Urothelium cell line (cell line): ENCODE measurements at places on chromosomes 2 and 18.
A peak's percentile ranks its signal among the peaks of the same experiment; 100 is the strongest.

- DNase-seq: no peak
Measured at GRCh38 chr2:23901966-23902846, 24.7 kb downstream of the ATAD2B start.

- DNase-seq: no peak
Measured at GRCh38 chr2:620471-621302, 56.5 kb downstream of the TMEM18 start.

DNA sequence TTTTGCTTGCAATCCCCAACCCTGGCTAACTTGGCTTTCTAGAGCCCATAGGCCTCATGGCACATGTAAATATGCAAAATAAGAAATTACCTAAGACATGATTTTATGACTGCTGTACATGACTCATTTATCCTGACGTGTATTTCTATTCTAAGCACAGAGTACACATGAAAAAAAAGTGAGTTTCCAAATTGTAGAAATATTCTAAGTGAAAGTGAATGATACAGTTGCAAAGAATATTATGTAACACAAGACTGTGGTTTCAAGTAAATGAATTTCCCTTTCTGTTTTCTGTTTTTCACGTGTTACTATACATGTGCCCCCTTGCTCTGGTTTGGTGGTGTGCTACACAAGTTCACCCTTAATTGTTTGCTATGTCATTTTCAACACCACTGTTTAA is 162.4 kb downstream of the LRP1B start:
- no peak for DNase-seq

DNA sequence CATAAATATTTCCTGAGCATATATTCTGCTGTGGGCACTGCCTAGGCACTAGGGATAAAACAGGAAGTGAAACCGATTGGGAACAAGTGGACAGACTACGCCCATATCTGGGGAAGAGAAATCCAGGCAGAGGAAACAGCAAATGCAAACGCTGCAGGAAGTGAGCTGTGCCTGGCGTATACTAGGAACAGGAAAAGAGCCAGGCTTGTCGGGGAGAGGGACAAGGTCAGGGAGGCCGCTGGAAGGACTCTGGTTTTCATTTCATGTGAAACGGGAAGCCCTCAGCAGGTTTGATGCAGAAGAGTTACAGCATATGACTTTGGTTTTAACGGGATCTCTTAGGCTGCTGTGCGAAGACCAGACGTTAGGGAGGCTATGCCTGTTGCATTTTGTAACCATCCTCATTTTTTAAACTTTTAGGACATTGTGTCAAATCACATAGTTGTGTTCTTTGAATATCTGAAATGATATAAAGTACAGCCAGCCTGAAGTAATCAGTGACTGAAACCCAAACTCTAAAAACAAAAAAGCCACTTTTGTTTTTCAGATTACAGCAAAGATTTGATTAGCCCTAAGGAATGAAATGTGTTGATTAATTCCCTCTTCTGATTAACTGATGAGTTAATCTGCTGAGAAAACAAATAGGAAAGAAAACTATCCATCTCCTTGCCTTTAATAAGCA is 110.2 kb upstream of the PIEZO2 start:
- no peak for DNase-seq

DNA sequence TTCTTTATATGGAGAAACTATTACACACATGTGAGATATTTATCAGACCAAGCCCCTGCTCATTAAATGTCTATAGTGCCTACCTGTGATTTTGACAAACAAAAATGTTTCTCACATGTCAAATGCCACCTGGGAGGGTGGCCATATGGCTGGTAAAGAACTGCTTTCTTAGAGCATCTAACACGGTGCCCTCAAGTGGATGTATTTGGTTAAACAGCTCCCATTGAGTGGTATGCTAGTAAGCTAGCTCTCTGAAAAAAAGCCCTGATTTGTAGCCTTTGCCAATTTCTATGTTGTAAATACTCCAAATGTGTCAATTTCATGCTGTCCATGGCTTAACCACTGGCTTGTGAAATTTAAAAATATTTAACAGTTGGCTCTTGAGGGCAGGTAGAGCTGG is 94.6 kb downstream of the PMAIP1 start:
- DNase-seq: no peak

DNA sequence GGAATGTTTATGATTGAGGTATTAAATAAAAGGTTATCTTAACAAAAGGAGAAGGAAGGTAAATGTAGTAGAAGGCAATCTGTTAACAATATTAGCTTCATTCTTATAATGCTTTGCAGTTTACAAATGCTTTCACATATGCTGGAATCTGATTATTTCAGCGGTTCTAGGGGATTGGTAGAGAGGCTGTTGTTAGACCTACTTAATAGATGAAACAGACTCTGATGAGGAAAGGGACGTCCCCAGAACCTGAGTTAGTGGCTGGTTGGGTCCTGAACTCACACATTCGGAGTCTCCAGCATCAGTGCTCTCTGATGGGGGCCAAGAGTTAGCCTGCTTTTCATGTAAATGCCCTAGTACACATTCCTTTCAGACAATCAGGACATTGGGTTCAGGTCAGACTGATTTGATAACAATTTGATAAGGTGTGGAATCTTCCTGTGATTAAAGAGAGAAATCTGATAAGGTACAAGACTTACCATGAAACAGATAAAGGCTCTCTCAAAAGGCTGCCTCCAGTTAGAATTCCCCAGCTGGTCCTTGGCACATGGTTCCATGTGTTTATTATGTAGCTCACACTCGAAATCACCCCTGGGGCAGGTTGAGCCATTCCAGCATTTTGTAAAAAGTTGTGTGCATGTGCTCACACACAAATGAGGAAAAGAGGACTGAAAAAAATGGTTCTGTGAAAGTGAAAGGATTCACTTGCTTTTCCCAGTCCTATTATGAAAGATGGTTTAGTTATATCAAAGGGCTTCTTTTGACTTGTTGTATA is 103.1 kb downstream of the GPD2 start:
- no peak for DNase-seq

GRCh38 chr2:212958133-212958532 is 193.3 kb downstream of the IKZF2 start:
- no peak for DNase-seq

DNA sequence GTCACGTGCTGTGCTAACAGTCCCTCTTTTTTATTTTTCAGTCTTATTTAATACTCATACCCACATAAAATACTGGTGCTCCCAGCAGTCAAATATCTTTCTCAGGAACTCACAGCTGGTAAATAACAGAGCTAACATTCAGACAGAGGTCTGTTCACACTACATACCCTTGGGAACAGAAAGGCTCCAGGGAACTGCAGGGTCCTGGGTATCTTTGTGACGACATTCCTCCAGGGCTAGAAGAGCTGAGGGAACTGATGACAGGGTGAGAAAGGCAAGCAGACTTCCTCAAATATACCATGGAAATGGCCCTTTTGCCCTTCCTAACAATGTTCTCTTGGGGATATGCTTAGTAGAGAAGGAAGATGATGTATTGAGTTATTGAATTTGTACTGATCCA is 19.3 kb downstream of the PDE6D start:
- no peak for DNase-seq

DNA sequence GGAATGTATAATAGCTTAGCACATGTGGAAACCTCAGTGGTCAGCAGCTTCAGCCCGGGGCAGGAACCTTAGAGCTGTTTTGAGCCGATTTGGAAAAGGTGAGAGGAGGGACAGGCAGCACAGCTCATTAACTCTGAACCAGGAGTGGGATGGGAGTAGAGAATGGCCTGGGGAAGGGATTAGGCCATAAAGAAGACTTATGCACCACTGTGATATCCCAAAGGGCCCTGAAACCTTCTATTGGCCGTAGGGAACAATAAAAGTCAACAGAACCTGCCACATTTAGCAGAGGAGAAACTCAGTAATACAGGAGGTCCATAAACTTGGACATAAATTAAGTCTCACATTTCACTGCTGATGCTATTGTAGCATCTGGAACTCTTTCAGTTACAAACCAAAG is 124.2 kb upstream of the REV1 start:
- no peak for DNase-seq

DNA sequence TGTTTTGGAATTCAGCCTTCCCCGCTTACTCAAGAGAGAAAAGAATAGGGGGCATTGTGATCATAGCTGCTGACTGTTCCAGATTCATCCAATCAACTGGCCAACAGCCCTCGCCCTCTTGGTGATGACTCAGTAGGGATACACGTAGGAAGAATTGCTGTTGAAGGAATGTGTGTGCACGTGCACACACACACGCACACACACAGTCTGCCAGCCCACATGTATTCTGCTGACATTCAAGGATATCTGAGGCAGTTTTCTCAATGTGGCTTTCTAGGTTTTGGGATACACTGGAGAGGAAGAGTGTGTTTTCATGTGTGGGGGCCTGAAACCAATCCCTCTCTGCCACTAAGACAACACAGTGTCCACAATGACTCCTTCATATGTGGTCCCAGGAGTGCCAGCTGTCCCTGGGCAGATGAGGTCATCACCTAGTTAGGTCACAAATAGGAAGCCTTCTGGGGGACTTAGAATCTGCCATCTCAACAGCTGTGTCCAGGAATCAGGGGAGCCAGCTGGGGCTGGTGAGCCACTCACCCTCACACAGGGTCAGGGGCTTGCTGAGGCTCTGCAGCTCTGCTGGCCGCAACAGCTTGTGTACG is 352.6 kb downstream of the SS18 start:
- peak; percentile 47 for DNase-seq

DNA sequence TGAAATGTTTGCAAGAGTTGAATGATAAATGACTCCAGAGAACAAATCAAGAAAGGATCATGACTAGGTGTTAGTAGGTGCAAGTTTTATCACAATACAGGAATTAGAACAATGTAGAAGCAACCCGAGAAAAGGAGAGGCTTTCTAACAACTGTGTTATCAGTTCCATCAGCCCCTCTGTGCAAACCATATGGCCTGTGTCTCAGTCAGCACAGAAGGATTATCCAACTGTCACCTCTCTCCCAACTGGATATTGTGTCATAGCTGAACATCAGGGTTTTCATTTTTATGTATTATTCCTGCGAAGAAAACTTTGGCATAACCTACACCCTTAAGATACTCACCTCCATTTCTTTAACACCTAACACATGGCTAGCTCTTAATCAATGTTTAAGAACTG is 321.6 kb upstream of the RND3 start:
- no peak for DNase-seq

GRCh38 chr18:5237723-5238370 is 40.8 kb upstream of the AKAIN1 start:
- DNase-seq: peak; percentile 96

DNA sequence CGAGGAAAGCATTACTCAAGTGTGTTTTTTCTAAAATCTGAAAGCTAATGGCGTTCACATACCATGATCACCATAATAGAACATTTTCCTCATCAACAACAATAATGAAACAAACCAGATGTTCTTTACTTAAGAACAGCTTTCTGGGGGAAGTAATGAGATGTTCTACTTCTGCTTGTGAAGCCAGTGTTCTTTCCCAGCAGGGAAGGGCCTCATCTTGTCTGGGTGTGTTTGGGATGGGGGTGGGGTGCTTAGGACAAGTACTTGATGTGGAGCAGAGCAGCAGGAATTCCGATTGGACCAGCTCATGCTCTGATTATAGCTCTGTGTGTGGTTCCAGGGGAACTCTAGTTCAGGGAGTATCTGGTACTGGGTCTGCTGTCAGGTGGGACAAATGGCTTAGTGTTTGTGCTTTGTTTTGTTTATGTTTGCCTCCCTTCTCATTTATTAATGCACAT is 163.0 kb upstream of the NOSTRIN start:
- no peak for DNase-seq

DNA sequence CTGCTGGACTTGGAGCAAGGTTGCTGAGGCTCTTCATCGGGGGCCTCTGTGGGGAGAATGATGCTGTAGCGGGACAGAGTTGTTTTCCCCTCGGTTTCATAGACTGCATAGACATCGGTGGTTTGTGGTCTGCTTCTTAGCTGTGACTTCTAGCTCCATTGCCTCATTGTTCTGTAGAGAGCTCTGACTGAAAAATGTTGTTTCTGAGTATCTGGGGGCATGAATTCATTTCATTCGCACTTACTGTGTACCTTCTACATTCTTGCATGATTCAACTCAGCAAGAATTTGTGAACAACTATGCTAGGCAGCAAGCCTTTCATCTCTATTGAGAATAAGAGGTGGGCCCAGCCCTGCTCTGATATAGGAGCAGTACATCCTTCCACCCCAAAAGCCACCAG is 406.8 kb downstream of the NBAS start:
- DNase-seq: peak; percentile 42

DNA sequence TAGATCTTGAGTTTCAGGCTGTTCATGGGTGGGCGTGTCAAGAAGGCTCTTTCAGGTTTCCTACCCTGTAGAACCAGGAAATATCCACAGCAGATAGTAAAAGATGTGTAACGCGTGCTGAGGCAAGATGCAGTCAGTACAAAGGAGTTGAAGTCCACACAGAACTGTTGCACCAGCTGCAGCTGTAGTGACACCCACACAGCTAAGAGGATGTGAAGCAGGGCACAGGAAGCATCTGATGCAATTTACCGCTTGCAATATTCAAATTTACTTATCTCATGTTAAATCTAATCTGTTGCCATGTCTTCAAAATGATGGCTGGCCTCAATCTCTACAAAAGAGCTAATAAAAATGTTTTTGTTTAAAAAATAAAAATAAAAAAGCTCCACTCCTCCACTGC is 132.8 kb downstream of the ARHGAP15 start:
- DNase-seq: no peak

DNA sequence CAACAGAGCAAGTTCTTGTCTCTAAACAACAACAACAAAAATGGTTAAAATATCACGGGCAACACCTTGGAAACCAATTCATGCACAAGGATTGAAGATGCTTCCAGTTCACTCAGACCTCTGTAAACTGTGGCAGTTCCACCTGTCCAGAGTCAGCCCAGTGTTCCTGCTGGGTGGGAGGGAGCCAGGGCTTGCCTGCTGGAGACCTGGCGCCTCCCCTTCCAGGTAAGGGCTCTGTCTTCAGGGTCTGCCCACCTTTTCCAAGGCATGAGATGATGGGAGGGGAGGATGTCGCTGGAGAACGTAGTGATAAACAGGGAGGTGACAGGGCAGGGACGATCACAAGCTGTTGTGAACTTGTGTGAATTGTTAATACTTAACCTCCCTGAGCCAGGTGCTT is 9.8 kb upstream of the GPC1 start:
- DNase-seq: no peak

DNA sequence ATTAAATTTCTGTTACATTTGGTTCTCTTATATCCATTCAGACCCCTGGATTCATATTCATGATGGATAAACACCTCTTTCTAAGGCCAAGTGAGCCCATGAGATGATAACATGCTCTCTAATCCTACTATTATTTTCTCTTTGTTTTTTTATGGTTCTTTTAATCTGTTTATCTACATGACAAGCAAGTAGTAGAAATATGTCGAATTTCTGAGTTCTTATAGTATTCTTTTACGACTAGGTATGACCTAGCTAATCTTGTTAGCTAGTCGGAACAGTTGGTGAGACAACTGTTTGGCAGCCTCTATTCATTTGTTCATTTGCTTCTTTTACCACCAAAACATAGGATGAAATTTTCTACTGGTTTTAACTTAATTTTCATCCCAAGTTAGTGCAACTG is 98.1 kb upstream of the SCG2 start:
- no peak for DNase-seq

GRCh38 chr2:9403924-9404323 is 19.4 kb downstream of the ITGB1BP1 start:
- no peak for DNase-seq
